Neural progenitor cell (in vitro differentiated cells): ENCODE measurements at places on chromosomes 2 and 18.

- no peak for DNase-seq
Observed at GRCh38 chr2:227192491-227192890, 28.1 kb downstream of the COL4A3 start.

GRCh38 chr18:77131652-77132368 lies 773 bp downstream of the MBP start:
- DNase-seq, result peak; percentile 45

- DNase-seq, result peak; percentile 18
Observed at GRCh38 chr18:22856870-22857269, 76.3 kb upstream of the RBBP8 start.

GRCh38 chr2:101026253-101026701 lies 24.2 kb downstream of the RPL31 start:
- DNase-seq, result peak; percentile 14

DNA sequence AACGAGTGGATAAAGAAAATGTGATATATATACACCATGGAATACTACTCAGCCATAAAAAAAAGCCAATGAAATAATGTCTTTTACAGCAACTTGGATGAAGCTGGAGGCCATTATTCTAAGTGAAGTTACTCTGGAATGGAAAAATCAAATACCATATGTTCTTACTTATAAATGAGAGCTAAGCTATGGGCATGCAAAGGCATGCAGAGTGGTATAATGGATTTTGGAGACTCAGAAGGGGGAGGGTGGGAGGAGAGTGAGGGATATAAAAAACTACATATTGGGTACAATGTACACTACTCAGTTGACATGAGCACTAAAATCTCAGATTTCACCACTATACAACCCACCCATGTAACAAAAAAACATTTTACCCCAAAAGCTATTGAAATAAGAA lies 1.7 kb upstream of the MSGN1 start:
- no peak for DNase-seq
